Activated CD4-positive, alpha-beta T cell treated with anti-CD3 and anti-CD28 coated beads for 24 hours (primary cell): ENCODE measurements at places on chromosomes 2 and 18.

DNA sequence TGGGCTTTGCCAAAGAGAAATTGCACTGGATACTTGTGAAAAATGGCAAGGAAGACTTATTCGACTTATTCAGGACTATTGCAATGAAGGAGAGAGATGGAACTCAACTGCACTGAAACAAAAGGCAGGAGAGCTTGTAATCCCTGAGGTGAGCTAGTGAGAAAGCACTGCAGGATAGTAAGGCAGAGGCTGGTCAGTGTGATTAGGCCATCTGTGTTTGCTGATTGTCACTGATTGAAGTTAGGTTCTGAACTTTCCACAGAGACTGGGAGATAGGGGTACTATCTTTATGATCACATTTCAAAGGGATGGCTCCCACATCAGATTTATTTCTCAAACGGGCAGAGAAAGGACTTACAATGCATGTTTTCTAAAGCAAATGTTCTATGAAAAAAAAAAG lies 82.9 kb downstream of the SERPINB8 start:
- no peak for DNase-seq

GRCh38 chr2:189146553-189146952 lies 33.0 kb downstream of the COL5A2 start:
- DNase-seq, result no peak

- DNase-seq, result no peak
Observed at GRCh38 chr2:111522231-111522768, 361.7 kb downstream of the ANAPC1 start.

DNA sequence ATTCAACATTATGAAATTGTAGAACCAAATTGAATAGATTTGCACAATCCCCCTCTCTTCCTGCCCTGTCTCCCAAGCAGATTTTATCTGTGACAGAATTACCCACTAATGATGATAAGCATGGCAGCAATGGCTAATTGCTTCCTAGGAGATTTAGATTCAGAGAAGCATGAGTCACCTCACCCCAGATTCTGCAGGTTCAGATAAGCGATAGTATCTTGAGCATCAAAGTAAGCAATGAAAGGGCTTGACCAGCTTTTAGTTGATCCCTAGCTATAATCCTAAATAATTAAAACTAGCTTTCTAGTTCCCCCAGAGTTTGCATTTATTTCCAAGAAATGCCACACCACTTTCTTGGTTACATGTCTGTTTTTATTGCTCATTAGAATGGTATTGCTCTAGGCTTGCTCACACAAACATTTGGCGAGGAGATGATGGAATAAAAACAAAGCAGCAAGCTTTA lies 204.3 kb downstream of the GULP1 start:
- DNase-seq, result no peak

GRCh38 chr2:47076586-47077441 lies 78.3 kb downstream of the STPG4 start:
- DNase-seq, result no peak

GRCh38 chr18:25736516-25736915 lies 353.9 kb downstream of the SS18 start:
- no peak for DNase-seq
